ENCODE measurements at places on chromosomes 2 and 18.

GRCh38 chr18:53715243-53715853 lies 509.1 kb downstream of the MBD2 start:
- DNase-seq, result no peak

DNA sequence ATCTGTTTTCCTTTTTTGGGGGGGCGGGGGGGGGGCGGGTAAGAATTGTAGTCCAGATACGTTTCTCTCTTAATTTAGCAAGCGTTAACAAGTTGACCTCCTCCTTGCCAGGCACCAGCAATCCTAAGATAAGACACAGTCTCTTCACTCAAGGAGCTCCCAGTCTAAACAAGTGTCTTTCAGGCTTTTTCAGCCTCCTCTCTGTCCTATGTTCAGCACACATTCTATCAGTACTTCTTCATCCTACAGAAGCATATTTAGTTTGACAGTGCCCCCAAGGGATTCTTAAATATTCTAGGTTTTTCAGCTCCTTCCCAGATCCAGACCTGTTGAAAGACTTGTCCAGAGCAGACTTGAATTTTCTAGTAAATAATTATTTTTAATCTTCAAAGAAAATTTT lies 2.7 kb downstream of the PPP1CB start:
- peak; percentile 29 for DNase-seq

- DNase-seq, result no peak
These were observed 101.6 kb downstream of the BCL2L11 start for GRCh38 chr2:111222204-111222866.

DNA sequence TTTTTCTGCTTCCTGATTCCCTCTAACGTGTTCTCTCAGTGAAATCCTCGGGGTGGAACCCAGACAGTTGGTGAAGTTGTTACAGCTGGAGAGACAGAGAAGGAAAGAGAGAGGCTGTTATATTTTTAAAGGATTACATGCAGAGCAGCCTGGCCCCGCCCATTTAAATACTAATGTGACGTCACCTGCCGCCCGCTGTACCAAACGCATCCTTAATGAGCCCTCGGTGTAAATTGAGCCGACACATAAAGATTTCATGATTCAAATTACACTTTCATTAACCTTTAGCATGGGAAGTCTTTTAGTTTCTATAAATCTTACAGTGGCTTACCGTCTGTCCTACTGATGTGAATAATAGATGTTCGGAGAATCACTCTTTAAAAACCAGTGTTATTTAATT lies 164.0 kb upstream of the SIX3 start:
- DNase-seq, result peak; percentile 88

DNA sequence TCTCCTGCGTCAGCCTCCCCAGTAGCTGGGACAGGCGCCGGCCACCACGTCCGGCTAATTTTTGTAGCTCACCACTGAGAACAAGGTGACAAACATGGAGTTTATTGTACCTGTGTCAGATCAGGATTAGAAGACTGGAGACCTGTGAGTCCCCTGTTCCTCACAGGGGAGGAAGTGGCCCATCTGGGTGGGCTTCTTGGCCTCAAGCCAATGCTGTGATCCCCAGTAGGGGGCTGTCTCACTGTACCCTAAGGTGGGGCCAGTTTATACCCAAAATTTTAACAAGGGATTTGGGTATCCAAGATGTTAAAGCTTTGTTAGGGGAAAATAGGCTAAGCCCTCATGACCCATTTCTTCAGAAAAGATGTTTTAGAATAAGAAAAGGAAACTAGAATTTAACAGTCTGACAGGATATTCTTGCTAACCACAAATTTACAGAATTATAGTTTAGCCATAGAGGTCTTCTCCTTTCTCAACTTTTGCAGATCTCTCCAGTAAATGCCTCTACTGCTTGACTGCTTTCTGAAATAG lies 16.3 kb downstream of the PCBP1 start:
- DNase-seq, result no peak

DNA sequence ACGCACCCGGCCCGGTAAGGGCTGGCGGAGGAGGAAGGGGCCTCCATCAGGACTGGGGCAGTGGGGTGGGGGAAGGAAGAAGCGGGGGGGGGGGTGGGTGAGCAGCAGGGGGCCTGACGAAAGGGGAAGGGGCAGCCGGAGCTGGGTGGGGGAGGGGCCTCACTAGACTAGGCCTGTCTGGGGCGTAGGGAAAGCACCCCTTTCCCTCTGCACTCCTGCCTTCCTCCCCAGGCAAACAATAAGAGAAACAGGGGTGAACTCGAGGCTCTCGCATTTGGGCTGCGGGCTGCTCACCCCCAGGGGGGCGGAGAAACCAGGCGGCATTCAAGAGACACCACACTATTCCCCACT lies 82.7 kb upstream of the POMC start:
- peak; percentile 55 for DNase-seq
